Spleen (tissue), 13 donors: ENCODE measurements at places on chromosomes 6 and 20.

- DNase-seq = no peak
These were observed 375.4 kb downstream of the CDKAL1 start for GRCh38 chr6:20909621-20910020.

DNA sequence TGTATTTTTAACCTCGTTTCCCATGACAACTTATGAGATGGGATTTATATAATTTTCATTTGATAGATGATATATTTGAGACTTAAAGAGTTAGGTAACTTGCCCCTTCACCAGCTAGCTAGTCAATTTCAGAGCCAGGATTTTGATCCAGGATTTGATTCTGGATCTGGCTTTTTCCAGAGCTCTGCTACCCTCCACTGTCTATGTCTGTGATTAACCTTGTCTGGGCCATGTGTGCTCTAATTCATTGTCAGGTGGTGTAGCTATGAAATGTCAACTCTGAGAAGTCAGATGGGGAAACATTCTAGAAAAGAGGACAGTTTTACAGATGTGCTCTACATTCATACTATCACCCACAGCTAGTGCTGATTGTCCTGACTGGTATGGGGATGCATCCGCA, 42.5 kb upstream of the MLIP start:
- no peak for DNase-seq

DNA sequence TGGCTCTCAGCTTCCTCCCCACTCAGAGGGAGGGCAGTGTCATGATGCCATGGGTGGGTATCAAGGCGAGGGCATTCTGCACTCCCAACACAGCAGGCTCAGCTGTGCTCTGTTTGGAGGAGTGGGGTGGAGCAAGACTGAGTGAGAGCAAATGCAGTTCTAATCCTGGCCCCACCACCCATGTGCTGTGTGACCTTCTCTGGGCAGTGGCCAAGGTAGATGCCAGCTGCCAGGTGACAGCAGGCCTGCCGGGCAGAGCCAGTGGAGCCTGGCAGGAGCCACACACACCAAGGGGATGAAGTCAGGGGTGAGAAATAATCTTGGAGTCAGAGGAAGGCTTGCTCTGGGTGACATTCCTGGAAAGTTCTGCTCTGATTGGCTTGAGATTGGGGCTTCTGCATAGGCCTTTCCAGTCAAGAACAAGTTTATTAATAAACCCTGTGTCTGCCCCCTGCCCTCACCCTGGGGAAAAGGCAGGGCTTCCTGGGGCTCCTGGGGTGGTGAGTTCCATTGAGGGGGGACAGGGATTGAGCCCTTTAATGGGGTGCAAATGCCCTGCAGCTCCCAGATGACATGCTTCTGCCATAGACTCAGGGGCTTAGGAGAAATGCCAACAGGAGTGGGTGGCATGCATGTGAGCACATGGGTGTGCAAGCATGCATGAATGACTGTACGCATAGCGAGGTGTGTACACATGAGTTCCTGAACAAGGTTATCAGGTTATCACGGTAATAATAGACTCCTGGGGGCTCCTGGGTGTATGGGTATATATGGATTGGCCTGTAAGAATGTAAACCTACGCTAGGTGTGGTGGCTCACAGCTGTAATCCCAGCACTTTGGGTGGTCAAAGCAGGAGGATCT, 134.2 kb downstream of the MRPL14 start:
- no peak for DNase-seq

GRCh38 chr6:53349209-53349693, 501 bp upstream of the ELOVL5 start:
- DNase-seq = no peak

- DNase-seq = no peak
These were observed 57.3 kb downstream of the BCKDHB start for GRCh38 chr6:80163754-80164187.

DNA sequence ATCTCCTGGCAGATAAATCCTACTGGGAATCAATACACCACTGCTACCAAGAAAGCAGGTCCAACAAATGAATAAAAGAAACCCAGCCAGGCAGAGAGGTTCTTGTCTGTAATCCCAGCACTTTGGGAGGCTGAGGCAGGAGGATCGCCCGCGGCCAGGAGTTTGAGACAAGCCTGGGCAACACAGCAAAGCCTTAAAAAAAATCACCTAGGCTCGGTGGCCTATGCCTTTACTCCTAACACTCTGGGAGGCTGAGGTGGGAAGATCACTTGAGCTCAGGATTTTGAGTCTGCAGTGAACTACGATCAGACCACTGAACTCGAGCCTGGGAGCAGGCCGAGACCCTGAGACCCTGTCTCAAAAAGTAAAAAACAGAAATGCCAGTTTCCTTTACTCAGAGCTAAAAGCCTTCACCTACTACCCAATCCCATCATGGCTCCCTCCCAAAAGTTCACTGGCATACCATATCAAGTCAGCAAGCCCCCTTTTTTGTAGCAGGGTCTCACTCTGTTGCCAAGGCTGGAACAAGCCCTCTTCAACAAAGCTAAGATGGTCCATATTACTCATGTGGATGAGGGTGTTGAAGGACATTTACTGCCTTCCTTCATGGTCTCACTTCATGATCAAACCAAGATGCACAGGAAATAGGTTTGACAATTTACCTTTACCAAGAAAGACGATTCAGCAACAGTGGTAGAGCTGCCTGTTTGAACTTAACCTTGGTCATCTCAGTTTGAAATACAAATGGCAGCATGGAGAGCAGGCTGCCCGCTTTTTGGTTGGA, 5.3 kb downstream of the SNX5 start:
- DNase-seq = no peak

- DNase-seq = no peak
These were observed 74.2 kb downstream of the WASF1 start for GRCh38 chr6:110105296-110105695.

- DNase-seq = no peak
These were observed 158.8 kb downstream of the JARID2 start for GRCh38 chr6:15404685-15404980.

- no peak for DNase-seq
These were observed 167.4 kb downstream of the SASH1 start for GRCh38 chr6:148509800-148510581.

DNA sequence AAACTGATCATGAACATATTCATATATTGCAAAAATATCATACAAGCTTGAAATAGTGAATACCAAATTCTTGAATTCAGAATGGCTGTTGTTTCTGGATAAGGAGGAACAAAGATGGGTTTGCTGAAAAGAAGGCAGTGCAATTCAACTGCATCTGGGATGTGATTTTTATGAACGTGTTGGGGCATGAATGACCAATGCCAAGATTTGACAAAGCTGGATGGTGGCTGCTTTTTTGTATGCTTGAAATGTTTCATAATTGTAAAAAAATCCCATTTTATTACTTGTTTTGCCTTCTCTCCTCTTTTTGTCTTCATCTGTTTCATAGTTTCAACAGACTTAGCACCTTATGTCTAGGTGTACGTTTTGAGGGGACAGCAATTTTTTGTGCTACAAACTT, 36.8 kb upstream of the BCAS1 start:
- DNase-seq = no peak

- DNase-seq = no peak
These were observed 932.7 kb downstream of the TFAP2A start for GRCh38 chr6:9482030-9482738.

DNA sequence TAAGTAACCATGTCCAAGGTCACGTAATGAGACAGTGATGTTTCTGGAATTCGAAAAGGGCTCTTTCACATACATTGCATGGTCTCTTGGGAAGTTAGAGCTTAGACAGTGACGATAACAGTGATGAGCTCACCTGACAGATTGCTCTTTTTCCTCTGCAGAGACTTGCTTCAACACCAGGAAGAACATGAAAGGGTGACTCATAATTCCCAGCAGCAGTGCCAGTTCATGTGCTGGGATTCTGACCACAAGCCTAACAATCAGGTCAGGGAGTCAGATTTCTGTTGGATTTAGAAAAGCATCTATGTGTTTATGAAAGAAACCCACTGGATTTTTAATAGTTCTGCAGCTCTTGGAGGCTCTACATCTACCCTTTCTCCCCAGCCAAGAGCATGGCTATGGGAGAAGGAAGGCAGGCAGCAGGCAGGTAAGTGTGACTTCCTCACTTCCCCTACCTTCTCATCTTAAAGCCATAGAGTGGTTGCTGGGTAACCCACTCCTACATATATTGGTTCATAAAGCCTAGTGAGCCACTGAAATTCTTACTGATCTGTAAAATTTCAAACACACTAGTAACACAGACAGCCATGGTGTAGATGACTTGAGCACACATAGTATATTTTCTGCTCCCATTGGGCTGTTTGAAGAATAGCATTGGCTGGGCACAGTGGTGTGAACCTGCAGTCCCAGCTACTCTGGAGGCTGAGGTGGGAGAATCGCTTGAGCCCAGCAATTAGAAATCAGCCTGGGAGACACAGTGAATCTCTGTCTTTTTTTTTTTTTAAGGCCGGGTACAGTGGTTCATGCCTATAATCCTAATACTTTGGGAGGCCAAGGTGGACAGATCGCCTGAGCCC, 44.4 kb upstream of the LOC128125822 start:
- no peak for DNase-seq

- peak; percentile 83 for DNase-seq
These were observed 19.5 kb downstream of the ZNF311 start for GRCh38 chr6:28985462-28986164.

- no peak for DNase-seq
These were observed 241.8 kb downstream of the ADGRG6 start for GRCh38 chr6:142543606-142544005.

- no peak for DNase-seq
These were observed 400.0 kb upstream of the CDH4 start for GRCh38 chr20:60851826-60852704.

DNA sequence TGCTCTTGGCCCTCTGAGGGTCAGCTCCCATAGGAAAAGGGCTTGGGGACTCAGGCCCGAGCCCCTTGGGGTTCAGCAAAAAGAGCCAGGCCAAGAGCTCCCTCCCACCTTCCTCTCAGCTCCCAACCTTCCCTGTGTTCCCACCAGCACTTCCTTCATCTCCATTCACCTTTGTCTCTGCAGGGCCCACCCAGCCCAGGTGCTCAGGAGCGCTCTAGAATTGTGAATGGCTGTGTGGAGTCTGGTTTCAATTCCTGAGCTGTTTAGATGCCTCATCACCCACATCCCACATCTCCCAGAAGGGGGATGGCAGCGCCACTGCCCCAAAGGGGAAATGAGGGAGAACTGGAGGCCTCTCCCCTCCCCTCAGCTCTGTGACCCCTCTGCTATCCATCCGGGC, 7.7 kb downstream of the GRM4 start:
- no peak for DNase-seq

- DNase-seq = peak; percentile 94
These were observed 11.4 kb downstream of the SYNGAP1 start for GRCh38 chr6:33430991-33431879.

GRCh38 chr20:49615401-49616153, 47.6 kb upstream of the PTGIS start:
- peak; percentile 79 for DNase-seq

DNA sequence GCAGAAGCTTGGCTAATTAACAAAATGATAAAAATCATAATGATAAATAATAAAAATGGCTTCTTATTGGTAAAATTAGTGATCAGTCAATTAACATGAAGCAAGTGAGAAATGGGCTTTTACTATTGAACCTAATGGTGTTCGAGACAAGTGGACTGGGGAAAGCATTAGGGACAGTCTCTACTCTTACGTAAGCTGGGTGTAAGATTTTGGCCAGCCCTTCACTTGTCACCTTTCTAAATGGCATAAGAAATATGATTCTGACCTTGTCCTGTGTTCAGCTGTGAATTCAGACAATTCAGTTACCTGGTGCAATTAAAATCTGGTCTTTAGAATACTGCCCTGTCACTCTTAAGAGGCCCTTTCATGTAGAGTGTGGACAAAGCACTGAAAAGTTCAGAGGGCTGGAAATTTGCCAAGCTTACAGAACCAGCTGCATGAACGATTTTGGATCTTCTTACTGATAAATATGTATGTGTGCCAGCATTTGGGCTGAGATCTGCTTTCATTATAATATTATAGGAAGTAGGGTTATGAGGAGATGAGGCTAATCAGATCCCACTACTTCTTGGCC, 115.9 kb downstream of the QRSL1 start:
- DNase-seq = no peak

- DNase-seq = no peak
These were observed 14.9 kb downstream of the NT5E start for GRCh38 chr6:85464722-85465150.

DNA sequence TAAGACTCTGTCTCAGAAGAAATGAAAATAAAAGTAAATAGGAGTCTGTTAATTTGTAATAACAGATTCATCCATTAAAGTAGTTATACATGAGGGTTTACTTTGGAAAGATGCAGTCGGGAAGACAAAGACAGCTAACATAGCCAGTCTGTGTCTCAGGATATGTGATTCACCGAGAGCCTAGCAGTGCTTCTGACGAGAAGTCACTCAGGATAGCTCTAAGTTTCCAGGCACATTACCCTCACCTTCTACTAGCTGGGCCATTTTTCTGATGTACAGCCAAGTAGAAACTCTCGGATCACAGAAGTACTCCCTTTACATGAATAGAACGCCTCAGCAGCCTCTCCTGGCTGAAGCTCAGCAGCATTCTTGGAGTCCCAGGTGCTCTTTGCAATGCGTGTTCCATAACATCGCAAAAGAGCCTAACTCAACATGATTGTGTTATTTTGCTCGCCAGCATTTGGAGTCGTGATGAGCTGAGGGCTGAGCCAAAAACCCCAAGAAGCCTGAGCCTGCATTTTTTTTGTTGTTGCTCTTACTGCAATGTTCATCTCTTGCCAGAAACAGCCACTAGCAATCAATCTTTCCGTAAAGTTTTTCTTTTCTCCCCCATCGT, 22.4 kb upstream of the TASP1 start:
- no peak for DNase-seq

GRCh38 chr6:163429858-163430448, 15.4 kb downstream of the QKI start:
- no peak for DNase-seq

- no peak for DNase-seq
These were observed 118.8 kb downstream of the ADTRP start for GRCh38 chr6:11659757-11660156.

DNA sequence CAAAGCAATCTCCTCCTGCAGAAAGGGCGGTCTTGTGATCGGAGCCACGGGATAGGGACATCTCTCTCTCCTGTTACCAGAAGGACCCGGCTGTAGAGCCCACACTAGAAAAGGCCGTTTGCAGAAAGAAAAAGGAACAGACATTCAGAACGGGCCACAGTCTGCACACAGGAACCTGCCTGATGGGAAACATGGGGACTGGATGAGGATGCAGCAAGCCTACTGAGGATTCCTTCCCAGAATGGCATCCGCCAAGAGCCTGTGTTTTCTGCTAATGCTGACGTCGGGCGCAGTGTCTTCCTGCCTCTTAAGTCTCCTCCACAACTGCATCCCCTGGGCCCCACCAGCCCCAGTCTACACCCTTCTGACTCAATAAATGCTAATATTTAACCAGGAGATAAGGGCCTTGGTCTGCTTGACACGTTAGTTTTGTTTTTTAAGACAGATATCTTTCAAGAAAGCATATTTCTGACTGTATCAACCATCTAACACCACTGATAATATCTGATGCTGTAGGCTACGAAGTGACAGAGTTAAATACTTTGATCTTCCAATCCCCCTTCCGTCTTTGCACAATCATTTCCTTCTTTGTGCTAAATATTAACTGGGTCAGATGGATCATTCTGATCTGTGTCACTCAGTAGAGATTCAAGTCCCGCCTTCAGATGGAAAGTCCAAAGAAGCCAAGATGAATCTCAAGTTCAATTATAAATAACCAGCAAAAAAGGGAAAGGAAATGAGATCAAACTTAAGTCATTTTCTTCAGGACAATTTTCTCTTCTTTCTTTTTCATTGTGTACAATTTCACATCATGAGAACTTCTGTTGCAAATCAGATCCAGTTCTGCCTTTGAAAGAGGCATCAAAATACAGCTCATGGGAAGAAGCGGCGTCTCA, 20.7 kb downstream of the FAM50B start:
- DNase-seq = no peak

GRCh38 chr6:52326540-52327364, 35.2 kb upstream of the PAQR8 start:
- no peak for DNase-seq

GRCh38 chr20:50621068-50621665, 70.2 kb downstream of the RIPOR3 start:
- no peak for DNase-seq
